Endothelial cell of umbilical vein (primary cell): ENCODE measurements at places on chromosomes 1 and 21. TPM values are rescaled to one million over a fixed set of nuclear protein-coding genes. Genes with fewer than 3 reads are reported as not detected.

The KLHDC9 gene
- total RNA-seq: 1.1 and 1.4 TPM in 2 replicates

The OR10T2 gene
- total RNA-seq: not detected in 2 replicates

DNA sequence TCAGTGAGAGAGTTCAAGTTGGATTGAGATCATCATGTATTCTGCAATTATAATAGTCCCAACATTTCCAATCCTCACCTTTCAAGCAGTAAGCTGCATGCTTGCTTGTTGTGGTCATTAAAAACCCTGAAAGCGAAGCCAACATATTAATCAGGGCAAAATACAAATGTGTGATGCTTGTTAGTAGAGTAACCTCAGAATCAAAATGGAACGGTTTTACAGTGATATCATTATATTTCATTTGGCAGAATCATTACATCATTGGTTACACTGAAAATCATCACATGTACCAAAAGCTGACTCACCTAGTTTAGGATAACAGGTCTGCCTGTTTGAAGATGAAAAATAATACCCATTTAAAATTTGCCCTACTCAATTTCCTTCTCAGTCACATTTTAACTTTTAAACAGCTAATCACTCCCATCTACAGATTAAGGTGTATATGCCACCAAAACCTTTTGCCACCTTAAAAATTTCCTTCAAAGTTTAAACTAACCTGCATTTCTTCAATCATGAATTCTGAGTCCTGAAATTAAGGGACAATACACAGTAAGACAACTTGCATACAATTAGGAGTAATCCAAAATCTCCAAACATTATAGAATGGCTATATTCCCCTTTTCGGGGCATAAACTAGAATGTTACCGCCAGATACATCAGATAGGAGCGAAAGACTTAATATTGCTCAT is 3.5 kb downstream of the GAS5 start:
- no peak for DNase-seq

- DNase-seq: no peak
These were observed 125.1 kb downstream of the GIPC2 start for GRCh38 chr1:78170859-78171258.
